ENCODE measurements at places on chromosomes 6 and 20.

DNA sequence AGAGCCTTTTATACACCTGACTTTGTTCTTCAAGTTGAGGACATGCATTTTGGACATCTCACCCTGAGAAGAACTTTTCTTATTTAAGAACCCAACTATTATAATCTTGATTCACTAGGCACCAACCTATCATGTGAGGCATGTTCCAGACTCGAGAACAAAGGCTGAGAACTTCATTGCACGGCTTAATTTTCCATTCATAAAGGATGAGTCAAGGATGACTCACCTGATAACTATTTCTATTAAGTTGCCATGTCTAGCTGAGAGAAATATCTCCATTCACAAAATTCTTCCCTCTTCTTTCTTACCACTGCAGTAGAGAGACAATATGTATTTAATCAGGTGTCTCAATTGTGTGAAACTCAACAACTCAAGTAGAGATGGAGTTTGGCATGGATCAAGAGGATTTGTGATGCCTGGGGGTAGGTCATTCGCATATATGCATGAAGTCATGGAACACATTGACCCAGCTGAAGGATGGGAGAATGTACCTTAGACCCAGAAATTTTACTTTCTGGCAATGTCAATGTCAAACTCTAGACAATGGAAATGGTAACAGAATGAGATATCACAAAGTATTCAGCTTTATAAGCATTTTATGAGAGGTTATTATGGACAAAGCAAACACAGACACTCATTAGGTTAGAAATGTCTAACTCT lies 208.7 kb upstream of the PRND start:
- no peak for DNase-seq

GRCh38 chr20:34578521-34578920 lies 20.0 kb downstream of the MAP1LC3A start:
- no peak for DNase-seq

DNA sequence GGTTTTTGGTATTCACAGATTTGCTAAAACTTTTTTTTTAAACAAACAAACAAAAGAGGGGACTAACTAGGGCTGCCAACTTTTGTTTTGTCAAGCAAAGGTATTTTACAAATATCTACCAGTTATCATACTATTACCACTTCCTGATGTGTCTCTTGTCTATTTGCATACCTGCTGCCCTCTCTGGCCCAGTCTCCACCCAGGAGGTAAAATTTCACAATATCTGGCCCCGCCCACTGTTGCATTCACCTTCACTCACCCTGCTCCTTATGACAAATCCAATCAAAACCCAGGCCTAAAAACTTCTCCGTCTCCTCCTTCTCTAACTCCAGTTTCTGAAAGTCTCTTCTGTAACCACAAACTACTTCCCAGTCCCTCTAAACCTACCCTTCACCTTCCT lies 82.2 kb downstream of the TRERF1 start:
- no peak for DNase-seq

DNA sequence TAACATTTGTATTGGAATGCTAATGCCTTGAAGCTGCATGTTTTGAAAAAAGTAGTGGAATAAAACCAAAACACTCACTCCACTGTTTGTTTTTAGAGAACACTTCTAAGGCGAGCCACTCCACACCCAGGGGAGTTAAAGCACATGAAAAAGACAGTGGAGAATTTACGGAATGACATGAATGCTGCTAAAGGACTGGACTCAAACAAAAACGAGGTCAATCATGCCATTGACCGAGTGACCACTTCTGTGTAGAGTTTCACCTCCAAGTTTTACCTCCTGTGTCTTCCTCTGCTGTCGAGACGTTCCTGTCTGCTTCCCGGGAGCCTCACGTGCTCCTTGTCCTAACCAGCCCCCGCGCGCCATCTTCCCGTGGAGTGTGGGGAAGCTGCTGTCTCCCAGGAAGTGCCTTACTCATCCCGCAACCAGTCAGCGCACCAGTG lies 127.8 kb downstream of the LRRC1 start:
- no peak for DNase-seq

DNA sequence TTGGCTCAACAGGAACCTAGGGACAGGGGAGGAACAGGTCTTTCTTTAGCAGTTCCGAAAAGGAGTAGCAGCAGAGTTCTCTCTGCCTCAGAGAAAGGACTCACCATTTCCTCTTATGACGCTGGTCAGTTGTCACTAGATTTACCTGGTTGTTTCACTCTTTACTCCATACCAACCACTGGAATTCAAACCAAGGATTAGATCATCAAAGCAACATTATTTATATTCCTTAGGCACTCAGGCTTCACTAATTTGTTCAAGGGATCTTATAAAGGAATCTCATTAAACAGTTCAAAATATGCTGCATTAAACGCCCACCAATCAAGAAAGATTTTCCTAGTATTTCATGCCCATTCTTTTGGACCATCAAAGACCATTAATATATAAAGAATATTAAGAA lies 1129.5 kb upstream of the MAP3K7 start:
- DNase-seq: no peak

DNA sequence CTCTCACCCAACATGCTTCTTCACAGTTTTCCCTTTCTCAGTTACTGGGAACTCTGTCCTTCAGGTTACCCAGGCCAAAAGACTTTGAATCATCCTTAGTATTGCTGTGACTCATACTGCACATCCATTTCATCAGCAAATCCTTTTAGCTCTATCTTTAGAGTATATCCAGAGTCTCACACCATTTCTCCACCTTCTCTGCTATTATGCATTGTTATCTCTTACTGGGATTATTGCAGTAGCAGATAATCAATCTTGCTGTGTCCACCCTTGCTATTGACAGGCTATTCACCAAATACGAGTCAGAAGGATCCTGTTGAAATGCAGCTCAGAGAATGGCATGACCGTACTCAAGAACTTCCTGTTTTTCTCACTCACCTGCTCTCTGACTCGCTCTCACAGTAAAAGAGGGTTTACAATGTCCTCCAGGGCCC lies 57.3 kb downstream of the BCKDHB start:
- no peak for DNase-seq

DNA sequence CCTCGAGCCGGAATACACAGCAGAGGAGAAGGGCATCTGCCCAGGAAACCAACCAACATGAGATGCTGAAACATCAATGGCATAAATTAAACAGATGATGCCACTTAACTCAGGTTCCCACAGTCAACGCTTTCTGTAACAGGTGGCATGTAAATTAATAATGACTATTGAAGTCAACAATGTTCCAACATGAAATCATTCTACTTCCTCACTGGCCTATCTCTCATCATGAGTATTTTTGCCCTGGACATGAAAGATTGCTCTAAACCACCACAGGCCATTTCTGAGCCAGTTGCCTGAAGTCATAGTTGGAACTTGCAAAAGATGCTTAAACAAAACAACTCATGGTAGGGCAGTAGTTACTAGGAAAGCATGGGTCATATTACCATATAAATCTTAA lies 397.9 kb upstream of the JARID2 start:
- no peak for DNase-seq

- DNase-seq: no peak
These were observed at the start of gene MAP3K4 for GRCh38 chr6:160991406-160992060. Gene MAP3K4 (plus strand): TSS chr6:160991769. CDS start chr6:160991932, 163 bp downstream.

- DNase-seq: no peak
These were observed 28.6 kb upstream of the ZNF133 start for GRCh38 chr20:18259730-18260129.

GRCh38 chr6:47477497-47478232 lies at the start of gene CD2AP:
Gene CD2AP (plus strand): TSS chr6:47477789. CDS start chr6:47478245, 456 bp downstream.
- DNase-seq: peak; percentile 73

DNA sequence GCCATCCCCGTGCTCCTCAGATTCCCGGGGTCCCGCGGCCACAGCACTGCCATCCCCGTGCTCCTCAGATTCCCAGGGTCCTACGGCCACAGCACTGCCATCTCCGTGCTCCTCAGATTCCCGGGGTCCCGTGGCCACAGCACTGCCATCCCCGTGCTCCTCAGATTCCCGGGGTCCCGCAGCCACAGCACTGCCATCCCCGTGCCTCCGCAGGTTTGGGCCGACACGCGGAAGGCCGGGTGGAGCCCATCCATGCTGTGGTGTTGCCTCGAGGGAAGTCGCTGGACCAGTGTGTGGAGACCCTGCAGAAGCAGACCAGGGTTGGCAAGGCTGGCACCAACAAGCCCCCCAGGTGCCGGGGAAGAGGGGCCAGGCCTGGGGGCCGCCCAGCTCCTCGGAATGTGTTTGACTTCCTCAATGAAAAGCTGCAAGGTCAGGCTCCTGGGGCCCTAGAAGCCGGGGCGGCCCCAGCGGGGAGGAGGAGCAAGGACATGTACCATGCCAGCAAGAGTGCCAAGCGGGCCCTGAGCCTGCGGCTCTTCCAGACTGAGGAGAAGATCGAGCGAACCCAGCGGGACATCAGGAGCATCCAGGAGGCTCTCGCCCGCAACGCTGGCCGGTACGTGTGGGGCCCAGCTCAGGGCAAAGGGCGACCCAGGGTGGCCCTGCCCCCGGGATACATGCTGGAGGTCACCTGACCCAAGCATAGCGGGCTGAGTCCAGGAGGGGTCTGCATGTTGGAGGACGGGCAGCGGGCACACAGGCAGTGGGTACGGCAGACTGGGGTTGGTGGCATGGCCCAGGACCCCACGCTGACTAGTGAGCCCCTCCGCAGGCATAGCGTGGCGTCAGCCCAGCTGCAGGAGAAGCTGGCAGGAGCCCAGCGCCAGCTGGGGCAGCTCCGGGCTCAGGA lies 1.3 kb upstream of the LIME1 start:
- no peak for DNase-seq

- DNase-seq: no peak
These were observed 75.4 kb downstream of the TMEM244 start for GRCh38 chr6:129785756-129786135.

DNA sequence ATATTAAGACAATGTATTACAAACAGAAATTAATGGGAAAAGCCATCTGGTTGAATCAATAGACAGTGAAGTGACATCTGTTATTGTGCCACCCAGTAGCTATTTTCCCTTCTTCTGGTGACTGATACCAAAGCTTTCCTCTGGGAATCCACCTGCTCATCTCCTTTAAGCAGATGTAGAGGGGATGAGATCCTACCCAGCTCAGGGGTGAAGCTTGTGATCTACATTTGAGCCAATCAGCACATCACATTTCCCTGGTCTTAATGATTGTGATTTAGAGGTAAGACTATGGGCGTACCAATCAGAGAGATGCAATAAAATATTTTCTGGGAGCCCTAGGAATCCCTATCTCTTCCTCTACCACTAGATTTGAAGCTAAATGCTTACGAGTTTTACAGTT lies 782.9 kb downstream of the PTPRT start:
- no peak for DNase-seq

GRCh38 chr6:30939473-30939872 lies 1.3 kb upstream of the MUCL3 start:
- DNase-seq: no peak

DNA sequence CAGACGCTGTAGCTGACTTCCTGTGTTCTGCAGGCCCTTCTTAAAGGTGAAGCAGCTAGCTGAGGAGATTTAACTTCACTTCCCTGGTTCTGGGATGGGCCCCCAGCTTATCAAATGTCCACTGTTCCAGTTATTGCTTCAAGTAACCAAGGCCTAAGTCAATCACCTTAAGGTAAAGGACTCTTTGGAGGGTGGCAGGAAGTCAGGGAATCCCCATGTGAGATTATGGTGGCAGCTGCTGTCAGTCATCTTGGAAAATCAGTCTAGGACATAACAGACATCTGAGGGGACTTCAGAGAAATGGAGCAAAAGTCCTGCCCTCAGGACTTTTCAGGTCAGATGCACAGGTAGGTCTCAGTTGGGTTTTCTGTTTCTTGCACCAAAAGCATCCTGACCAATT lies 3.8 kb downstream of the ELOVL5 start:
- no peak for DNase-seq

GRCh38 chr6:132748446-132748845 lies 9.3 kb downstream of the VNN2 start:
- no peak for DNase-seq

DNA sequence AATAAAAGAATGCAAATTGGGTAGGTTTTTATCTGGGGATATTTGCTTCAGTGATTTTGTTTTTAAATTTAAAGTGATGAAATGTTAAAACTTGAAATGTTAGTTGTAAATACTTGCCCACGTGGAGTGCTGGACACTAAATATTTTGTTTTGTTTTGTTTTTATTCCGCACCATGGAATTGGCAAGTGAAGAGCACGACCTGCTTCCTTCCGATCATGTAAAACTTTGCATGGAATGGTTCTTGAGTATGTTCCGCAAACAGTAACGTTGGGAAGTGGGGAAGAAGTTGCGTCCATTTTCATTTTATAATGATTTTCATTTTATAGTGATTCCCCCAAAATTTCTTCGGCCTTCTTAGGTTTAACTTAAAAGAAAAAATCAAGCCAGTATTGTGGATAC lies 765 bp downstream of the IRAK1BP1 start:
- no peak for DNase-seq

- no peak for DNase-seq
These were observed 55.3 kb downstream of the STK4 start for GRCh38 chr20:45021631-45022030.

DNA sequence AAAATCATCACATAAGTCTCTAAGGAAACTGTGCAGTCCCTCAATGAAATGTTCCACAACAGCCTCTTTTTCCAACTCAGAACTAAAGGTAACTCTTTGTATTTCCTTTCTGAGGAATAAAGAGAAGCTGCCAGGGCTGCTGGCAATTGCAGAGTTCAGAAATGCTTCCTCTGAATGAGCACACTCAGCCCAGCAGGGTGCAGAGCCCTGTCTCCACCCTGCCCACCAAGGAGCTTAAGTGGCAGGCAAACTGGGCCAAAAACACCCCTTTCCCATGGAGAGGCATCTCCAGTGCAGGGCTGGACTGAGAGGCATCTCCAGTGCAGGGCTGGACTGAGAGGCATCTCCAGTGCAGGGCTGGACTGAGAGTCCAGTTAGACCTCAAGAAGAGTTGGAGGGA lies 255.4 kb downstream of the GMPR start:
- no peak for DNase-seq

GRCh38 chr6:143884216-143884900 lies 20.1 kb downstream of the ZC2HC1B start:
- DNase-seq: no peak

GRCh38 chr6:96478695-96479094 lies 42.9 kb upstream of the UFL1 start:
- no peak for DNase-seq

DNA sequence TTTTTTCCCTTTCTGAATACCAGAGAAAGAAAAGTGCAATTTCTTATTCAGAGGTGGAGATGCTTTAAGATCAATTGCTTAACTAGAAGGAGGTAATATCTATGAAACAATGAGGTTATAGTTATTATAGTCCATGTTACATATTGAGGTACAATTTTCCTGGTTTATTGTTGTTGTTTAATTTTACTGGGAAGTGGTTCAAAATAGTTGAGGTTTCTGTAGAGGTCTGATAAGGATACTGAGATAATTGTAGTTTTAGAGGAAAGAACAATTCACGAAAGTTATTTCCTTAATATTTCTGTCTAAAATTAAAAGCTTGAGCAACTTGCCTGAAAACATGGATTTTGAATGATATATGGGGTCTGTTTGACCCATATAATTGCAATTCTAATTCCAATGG lies 51.4 kb downstream of the DOK5 start:
- no peak for DNase-seq

DNA sequence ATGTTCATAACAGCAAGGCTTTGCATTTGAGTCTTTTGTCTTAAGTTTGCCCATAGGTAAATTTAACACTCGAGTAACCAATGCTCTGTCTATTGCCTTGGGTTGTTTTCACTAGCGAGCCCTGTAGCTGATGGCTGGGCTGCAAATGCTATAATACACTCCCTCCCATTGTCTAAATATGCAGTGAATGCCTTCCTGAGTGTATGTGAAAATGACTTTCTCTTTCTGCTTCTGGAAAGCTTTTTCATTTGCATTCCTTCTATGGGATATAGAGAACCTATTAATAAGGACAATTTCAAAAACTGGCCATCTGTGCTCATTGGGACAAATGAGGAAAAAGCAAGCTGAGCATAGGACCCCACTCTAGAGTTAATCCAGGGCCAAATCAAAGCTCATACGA lies 156.5 kb upstream of the FBXL4 start:
- DNase-seq: no peak

Data from NCI-H2081 treated with DMSO at 0.1 percent for 48 hours (cell line).